Cerebellum (tissue), 4 donors: ENCODE measurements at places on chromosomes 12 and 14. TPM values are rescaled to one million over a fixed set of nuclear protein-coding genes. Genes with fewer than 3 reads are reported as not detected.

- DNase-seq: peak; percentile 73
These were observed 23.3 kb downstream of the ZFYVE21 start for GRCh38 chr14:103738701-103739451.

DNA sequence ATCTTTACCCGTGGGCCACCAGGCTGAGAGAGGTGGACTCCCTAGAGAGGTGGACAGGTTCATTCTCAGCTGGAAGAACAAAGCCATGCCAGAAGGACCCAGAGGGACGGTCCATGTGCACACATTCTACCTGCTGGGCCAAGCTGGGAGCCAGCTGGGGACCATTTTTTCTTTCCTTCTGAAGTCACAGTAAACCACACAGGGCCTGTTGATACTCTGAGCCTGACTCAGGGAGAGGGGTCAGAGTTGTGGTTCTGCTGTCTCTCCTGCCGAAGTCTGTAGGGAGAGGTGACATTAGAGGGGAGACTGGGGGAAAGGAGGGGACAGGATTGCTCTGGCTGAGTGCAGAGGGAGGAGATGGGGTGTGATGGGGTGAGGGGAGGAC is 148.6 kb downstream of the TSPAN9 start:
- DNase-seq: no peak

GPRC5D gene
- not detected for total RNA-seq

INHBC gene
- total RNA-seq: not detected

MUCL1 gene
- total RNA-seq: not detected

DNA sequence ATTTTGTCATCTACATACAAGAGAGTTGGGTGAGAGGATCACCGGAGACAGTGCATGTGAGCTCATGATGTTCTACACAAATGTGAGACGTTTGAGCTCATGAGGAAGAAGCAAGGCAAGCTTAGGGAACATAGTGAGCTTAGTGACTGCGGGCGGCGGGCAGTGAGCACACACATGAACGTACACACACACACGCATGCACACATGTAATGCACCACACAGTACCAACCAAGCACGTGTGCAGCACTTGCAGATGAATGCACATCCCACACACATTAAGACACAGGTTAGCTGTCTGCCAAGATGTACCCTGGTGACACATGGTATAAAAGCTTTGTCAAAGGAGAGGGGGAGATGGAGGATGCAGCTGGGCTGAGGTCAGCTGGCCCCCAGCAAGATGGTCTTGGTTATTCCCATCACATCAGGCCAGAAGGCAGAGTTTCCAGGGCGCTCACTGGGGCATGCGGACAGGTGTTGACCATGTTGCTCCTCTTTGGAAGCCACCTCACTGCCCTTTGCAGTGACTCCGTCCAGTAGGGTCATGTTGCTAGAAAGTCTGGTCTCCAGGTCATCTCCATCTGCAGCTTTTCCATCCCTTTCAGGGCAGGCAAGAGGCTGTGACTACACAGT is 8.7 kb upstream of the CACNA2D4 start:
- DNase-seq: no peak

- DNase-seq: no peak
These were observed 268.0 kb downstream of the BTG1 start for GRCh38 chr12:91877456-91878235.

GRCh38 chr12:64685605-64686004 is 73.6 kb downstream of the GNS start:
- no peak for DNase-seq

DNA sequence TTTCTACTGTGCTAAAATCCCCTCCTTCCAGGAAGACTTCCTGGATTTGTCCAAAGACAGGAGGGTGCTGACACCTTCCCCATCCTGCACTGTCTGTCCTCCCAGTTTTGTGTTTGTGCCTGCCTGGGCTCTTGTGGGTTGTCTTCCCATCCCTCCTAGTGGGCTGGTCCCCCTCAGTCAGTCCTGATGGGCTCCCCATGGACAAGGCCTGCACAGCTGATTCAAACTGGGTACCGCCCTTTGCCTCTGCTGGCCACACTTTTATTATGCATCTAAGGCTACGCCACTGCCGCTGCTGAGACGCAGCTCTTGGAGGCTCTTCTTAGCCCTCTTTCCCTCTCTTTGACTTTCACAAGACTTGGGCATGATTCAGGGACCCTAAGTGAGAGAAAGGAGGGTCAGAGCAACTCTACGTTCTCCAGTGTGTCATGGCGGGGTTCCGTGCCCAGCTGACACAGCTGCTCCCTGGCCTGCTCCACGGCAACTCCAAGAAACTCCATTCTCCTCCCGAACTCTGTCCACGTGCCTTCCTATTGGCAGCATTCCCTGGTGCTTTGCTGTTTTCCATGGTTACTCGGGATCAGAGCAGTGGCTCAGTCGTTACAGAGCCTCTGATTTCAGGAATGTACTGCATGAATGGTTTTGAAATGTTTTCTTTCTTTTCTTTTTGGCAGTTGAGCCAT is 3.8 kb upstream of the KRT85 start:
- peak; percentile 18 for DNase-seq

DNA sequence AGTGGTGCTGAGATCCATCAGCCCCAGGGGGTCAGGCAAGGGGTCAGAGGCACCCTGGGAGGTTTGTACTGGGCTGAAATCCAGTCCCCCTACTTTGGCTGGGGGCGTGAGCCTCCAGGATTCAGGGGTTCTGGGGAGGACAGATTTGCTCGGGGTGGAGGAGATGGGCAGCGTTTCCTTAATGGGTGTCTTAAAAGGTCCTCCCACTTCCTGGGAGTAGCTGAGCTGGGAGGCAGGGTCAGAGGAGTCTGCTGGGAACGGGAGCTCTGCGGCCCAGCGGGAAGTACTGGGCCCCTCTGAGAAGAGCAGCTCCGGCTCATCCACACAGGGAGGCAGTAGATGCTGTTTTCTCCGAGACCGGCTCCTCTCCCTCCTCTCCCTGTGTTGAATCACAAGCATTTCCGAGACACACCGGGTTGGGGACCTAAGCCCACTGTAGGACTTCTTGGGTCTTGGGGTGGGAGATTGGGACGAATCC is 2.1 kb upstream of the TEX52 start:
- no peak for DNase-seq

DNA sequence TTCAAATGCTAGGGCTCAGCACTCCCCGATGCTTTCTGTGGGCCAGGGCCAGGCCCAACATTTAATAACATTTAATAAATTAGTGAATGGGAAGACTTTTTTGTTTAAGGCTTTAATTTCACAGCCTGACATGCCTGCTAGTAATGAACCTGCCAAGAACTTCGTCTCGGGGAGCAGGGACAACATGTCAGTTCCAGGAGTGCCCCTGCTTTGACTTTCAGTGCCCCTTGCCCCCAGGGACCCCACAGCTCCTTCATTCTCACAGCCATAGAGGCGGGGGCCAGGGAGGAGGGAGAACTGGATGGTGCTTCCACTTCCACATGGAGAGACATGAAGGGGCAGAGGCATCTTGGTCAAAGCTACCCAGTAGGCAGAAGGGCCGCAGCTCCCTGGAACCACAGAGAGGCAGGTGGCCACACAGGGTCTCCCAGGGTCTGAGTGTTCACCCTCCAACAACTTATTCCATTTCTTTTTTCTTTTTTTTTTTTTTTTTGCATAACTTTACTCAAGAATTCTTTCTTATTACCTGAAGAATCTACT is 66.0 kb upstream of the DDX11 start:
- DNase-seq: no peak

GRCh38 chr14:45526715-45527549 is 273.9 kb upstream of the MIS18BP1 start:
- no peak for DNase-seq

DNA sequence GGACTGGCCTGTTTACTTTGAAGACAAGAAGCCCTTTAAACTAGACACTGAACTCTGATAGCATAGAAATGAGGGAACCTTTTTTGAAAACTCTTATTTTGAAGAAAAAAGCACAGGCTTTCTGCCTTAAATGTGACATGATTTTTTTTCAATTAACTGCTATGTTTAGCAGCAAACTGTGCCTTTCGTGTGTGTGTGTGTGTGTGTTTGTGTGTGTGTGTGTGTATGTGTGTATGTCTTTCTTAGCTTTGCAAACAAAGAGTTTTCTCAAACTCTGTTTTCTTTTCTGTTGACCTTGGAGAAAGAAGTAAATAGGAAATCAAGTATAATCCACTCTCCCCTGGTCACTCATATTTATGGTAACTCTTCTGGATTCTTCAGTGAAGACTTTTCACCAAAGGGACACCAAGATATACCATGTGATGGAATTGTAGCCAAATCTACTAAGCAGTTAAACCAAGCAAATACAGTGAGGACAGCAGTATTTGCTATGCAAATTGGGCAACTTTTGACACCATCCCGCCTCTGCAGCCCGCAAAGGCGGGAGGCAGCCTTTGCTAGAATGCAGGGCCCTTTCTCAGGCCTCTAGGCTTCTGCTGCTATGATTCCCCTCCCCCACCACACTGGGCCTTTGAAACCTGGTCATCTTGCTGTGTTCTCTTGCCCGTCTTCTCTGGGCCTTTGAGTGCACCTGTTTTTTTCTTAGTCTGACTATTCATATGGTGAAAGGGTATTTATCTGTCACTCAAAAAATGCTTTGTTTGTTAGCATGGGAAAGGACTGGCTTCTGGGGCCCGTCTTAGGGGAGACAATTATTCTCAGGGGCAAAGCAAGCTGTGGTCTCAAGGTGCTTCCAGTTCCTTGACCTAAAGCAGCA is 107.9 kb downstream of the MYRFL start:
- DNase-seq: no peak
